ENCODE measurements at places on chromosomes 1 and 21.

DNA sequence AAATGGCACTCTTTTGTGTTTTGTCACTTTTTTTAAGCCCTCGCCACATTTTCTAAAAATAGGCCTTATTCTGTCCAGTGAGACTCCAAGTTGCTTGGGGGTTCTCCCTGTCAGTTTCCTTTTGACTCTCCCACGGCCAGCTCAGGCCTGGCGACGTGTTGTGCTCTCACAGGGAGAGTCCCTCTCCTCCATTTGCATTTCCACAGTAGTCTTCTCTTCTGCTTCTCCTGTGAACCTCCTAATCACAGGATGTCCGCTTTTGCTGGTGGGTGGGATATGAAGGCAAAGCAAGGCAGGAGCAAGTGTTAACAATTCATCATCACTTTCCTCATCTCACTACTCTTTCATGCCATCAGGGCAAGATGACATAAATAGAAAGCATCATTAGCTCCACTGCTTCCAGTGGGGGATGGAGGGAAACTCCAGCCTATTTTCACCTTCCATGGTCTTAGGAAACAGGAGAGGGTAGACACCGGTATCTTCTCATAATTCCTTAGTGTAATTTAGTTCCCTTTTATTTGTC is 99.8 kb downstream of the INTS7 start:
- DNase-seq: no peak

GRCh38 chr1:228373681-228374571 is 32.7 kb downstream of the TRIM11 start:
- DNase-seq: no peak

DNA sequence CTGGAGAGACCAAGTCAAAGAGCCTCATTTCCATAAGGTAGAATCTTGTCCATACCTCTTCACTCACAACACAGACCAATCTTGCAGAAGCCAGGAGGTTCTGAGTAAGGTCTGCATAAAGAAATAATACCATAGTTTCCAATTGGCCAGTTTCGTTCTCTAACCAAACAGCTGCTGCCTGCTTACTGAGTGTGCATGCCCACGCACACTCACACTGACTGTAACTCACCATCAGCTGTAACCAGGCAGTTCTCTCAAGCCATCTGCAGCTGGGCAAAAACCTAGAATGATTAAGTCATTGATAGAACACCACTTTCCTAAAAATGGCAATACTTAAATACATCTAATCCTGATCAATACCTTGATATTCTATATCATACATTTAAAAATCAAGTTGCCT is 106.6 kb upstream of the VAV3 start:
- DNase-seq: no peak

DNA sequence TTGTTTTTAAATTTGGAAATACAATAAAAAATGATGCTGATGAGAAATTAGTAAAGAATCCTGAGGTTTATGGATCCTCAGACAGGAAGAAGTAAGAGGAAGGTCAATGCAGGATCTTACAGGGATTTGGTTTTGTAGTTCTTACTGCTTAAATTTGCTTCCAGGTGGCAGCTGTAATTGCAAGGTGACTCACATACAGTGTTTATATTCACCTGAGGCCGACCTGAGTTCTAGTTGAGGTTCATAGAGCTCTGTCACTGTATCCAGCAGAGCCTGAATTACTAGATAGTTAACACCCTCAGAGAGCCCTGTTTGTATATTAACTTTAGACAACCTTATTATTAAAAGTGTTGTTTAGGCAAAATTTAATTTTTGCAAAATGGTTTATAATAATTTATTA is 1.4 kb upstream of the WDR26 start:
- DNase-seq: no peak

DNA sequence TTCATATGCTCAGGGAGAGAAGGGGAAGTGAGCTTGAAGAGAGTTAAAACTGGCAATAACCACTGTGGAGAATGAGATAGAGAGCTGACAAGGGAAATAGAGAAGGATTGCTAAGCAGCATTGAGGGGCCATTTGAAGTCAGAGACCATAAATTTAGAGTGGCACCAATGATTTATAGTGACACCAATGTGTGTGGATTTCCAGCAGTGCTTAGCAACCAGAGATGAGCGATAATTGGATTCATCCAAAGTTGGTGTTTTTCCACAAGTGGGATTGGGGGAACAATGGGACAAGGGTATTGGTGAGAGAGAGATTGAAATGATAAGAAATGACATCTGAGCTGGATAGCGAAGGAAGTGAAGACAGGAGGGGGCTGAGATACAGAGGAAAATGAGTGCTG is 114.1 kb downstream of the C1orf94 start:
- no peak for DNase-seq
